GM12891 (cell line): ENCODE measurements at places on chromosomes 5 and 9.

DNA sequence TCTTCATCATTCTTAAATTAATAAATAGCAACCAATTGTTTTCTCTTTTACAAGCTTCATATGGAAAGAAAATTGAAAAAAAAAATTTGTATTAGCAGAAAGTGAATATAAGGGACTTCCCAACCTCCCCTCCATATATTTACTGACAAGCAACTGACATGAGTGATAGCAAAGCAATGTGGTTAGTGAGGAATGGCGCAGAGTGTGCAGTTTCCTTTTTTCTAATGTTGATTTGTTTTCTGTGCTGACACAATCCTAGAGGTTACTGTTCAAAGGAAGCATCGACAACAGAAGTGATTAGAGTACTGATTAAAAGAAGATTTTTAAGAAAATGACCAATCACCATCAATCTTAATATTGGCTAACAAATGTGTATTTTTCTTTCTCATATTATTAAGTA lies 1.7 kb upstream of the PTGER4 start:
- no peak for DNase-seq

DNA sequence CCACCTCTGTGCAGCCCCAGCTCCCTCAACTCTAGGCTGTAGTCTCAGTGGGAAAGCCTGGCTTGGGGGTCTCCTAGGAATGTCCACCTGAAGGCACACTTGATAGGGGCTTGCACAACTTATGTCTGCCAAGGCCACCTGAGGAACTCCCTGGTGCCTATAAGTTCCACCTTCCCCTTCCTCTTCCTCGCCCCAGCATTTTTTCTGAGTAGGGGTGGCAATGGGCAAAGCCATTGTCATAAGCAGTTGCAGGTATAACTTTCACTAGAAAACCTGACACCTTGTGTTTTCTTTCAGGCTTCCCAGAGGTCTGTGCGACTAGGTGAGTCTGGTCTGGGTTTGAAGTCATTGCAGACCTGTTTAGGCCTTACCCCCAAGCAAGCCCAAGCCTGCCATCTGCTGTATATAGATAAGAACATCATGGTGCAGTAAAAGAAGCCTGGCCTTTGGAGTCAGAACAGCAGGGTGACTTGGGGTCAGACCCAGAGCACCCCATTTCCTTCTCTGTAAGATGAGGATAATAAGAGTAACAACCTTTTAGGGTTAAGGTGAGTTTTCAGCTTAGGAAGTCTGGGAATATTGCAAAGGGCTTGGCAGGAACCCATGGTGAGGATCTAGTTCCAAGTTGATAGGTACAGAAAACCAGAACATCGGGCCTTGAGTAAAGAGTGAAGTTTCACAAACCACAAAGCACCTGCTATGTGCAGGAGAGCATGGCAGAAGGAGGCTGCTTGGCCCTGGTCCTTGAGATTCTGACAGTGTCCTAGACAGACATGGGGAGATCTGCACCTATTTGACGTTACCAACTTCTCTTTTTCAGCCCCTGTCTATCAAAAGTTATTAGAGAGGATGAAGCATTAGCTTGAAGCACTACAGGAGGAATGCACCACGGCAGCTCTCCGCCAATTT lies 33.8 kb downstream of the TGFBI start:
- no peak for DNase-seq

DNA sequence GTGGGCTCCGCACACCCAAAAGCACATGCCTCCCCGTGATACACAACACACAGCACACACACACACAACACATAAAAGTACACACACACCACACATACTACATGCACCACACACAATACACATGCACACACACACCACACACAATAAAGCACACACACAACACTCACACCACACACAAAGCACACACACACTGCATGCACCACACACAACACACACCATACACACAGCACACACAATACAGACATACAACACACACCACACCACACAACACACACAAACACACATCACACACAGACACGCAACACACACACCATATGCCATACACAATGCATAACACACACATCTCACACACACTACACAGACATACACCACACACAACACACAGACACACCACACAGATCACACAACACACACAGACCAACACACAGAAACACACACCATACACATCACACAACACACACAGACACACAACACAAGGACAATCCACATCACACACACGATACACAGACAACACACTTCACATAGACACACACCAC lies 3.4 kb upstream of the CCDC187 start:
- no peak for DNase-seq

DNA sequence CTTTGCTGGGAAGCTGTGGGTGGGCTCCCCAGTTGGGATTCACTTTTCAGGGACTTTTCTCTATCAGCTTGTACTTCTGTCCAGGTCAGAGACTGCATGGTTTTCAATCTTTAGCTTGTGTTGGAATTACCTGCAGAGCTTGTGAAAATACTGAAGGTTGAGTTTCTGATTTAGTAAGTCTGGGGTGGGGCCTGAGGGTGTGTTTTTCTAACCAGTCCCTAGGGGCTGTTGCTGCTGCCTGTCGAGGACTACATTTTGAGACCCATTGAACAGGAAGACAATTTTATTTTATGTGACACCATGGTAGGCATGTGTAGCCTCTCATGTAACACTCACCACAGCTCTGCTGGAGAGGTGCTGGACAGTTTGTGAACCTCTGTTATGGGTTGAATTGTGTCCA lies 14.7 kb upstream of the MLANA start:
- DNase-seq = no peak

DNA sequence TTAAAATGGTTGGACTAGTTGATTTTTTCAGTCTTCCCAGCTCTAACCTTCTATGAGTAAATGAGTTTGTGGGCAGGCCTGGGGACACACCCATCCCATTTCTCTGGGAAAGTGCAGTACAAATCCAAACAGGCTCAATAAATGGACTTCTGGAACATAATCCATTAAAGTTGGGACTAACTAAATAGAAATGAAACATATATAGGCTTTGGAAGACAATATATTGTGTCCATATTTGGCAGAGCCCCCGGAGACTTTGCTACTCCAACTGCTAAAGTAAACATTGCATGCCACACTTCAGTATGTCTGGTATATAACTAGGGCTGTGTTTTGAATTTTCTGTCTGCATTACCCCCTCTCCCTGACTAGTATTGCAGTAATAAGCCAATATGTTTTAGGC lies 191.4 kb upstream of the DAB2 start:
- DNase-seq = no peak

GRCh38 chr5:24539613-24540012 lies 105.2 kb downstream of the CDH10 start:
- DNase-seq = no peak

GRCh38 chr5:157915638-157916037 lies 56.7 kb upstream of the CLINT1 start:
- no peak for DNase-seq

DNA sequence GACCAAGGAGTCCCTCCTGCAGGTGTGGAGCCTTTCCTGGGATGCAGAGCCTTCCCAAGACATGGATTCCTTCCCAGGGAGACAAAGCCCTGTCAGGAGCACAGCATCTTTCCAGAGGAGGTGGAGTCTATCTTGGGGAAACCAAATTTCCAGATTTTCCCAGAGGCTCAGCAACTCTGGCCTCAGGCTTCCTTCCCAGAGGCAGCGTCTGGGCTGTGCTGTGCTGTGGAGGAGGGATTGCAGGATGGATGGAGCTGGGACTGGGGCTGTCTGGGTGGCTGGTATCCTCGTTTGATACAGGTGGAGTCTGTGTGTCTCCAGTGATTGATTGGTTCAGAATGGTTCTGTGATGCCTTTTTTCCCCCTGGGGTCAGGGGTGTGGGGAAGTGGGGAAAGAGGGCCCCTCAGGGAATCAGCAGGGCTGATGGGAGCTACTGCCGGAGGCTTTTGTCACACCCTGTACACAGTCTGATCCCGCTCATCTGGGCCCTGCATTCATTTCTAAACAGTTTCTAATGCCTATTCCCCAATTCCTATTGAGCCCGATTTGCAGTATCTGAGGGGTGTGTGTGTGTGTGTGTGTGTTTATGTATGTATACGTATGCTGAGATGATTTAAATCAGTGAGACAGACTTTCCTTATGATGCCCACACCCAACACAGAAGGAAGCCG lies 16.0 kb downstream of the OR13J1 start:
- no peak for DNase-seq

- DNase-seq = no peak
Measured at GRCh38 chr5:179382486-179382885, 37.2 kb upstream of the ADAMTS2 start.

DNA sequence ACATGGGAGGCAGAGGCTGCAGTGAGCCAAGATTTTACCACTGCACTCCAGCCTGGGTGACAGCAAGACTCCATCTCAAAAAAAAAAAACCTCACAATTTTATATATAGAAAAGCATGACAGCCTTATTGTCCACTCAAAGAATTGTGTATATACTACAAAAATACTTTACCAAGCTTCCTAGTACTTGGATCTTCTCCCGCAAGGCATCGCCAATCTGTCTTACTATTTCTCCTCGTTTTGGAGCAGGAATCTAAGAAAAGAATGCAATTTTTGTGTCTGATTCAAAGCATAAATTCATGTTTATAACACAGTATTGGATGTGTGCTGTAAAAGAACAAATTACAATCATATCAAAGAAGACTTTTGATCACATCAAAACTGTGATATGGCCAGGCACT lies 11.3 kb downstream of the ALDH7A1 start:
- DNase-seq = no peak

DNA sequence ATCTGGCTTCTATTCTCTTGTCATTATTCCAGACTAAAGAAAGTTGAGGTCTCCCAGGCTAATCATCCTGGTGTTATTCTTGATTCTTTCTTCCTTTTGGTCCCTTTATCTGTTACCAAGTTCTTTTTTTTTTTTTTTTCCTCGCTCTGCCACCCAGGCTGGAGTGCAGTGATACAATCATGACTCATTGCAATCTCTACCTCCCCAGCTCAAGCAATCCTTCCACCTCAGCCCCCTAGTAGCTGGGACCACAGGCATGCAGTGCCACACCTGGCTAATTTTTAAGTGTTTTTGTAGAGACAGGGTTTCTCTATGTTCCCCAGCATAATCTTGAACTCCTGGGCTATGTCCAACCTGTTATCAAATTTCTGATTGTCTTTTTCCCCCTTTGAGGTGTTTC lies 126.6 kb upstream of the DHFR start:
- no peak for DNase-seq

GRCh38 chr9:36008774-36009300 lies 27.9 kb upstream of the RECK start:
- DNase-seq = peak; percentile 18

GRCh38 chr9:89684912-89685636 lies 80.3 kb downstream of the GADD45G start:
- DNase-seq = no peak

DNA sequence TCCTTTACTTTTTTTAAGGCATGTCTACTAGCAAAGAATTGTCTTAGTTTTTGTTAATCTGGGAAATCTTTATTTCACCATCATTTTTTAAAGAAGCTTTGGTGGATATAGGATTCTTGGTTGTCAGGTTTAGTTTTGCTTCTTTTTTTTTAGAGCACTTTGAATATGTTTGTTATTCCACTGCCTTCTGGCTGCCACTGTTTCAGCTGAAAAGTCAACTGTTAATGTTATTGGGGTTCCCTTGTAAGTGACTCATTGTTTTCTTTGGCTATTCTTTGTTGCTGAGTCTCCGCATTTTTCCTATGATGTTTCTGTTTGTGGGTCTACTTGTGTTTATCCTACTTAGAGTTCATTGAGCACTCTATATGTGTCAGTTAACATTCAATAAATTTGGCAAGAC lies 44.4 kb downstream of the PHAX start:
- no peak for DNase-seq

GRCh38 chr9:13461414-13461991 lies 182.0 kb upstream of the MPDZ start:
- no peak for DNase-seq

DNA sequence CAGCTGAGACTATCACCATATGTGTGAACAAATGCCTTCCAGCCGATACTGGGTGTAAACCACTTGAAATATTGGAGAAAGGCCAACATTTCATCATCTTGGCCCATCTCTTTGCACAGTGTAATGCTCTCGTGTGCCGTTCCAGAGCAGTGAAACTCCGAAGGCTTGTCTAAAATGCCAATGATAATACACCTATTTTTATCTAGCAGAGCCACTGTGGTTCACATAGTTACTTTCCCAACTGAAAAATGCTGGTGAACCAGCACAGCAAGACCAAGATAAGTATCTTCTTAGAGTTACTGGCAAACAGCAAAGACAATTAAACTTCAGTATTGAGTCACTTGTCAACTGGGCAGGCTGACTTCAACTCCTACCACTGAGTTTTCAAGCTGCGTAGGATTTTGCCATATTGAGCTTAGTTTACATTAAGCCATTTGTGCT lies 379.9 kb upstream of the ACTBL2 start:
- no peak for DNase-seq

GRCh38 chr5:88093765-88094164 lies 174.9 kb downstream of the TMEM161B start:
- DNase-seq = no peak

GRCh38 chr5:96344678-96345577 lies 88.1 kb downstream of the PCSK1 start:
- no peak for DNase-seq

DNA sequence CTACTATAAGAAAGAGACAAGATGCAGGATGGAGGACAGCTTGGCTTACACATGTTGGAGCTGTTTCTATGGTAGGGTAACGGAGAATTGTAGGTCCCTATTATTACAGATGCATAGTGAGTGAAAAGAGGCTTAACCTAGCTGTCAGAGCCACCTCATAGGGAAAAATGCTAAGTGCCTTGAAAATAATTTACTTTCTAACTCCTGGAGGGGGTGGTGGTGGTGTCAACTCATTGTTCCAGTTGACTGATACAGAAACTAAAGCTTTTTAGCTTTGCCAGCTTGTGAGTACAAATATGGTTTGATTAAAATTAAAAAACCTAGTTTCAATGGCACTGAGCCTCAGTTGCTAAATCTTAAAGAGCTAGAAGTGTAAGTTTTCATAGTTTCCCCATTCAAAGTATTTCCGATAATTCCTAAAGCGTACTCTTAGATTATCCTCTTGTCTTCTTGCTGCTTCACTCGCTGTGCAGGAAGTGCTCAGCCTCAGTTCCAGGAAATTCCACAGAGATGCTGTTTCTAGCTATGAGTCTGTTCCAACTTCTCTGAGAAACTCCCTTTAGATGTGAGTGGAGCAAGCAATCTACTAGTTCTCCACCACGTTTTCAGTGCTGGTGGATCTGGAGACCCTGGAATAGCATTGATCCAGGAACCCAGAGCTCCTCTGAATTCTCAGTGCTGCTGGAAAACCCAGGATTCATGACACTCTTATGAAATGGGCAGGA lies 265.2 kb downstream of the DMAC1 start:
- DNase-seq = no peak

DNA sequence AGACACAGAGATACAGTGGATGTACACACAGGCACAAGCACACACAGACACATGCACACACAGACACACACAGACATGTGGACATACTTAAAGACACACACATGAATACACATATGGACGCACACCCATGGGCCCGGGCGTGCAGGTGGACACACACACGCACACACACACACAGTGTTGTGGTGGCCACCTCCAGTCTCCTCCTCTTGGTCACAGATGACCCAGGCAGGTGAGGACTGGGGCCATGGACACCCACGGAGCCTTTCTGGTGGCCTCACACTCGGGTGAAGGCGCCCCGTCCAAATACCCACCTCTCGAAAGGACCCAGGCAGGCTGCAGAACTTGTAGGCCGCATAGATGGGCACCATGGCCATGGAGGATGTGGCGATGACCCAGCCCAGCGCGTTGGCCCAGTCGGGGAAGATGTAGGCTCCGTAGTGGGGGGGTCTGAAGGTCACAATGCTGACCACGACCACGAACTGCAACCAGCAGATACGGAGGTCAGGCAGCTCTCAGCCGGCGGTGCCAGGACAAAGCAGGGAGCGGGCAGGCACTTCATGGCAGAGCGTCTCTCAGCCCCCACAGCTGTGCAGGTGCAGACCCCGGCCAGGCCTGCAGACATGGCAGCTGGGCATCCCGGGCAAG lies 42.5 kb downstream of the SLC6A3 start:
- DNase-seq = no peak
